ENCODE measurements at places on chromosomes 2 and 18.

GRCh38 chr2:200631287-200631686 is 45.5 kb downstream of the AOX1 start:
- no peak for DNase-seq

DNA sequence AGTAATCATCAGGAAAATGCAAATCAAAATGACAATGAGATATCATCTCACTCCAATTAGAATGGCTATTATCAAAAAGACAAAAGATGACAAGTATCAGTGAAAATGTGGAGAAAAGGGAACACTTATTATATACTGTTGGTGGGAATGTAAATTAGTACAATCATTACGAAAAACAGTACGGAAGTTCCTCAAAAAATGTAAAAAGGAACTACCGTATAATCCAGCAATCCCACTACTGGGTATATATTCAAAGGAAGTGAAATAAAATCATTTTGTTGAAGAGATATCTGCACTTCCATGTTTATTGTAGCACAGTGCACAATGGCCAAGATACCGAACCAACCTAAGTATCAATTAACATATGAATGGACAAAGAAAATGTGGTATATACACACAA is 52.4 kb upstream of the TEX51 start:
- no peak for DNase-seq

GRCh38 chr2:106358081-106358480 is 110.1 kb downstream of the RGPD3 start:
- no peak for DNase-seq

GRCh38 chr18:68916734-68917133 is 118.9 kb downstream of the CCDC102B start:
- no peak for DNase-seq

- no peak for DNase-seq
Measured at GRCh38 chr2:105786231-105787230, 41.8 kb downstream of the NCK2 start.

DNA sequence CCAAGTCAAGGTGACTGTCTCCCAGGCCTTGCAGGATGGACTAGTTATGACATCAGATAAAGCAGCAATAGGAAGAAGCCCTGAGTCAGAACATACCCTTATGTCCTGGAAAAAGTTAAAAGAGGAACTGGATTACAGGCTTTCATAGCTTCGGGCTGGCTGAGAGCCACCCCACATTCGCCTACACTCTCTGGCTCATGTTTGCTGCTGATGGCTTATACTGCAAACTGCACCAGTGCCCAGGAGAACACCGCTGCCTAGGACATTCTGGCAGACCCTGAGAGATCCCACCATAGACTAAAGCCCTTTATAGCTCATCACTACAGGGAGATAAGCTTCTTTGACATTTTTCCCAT is 20.3 kb downstream of the SLC8A1 start:
- no peak for DNase-seq

GRCh38 chr18:34691614-34692013 is 18.5 kb upstream of the DTNA start:
- no peak for DNase-seq

- no peak for DNase-seq
Measured at GRCh38 chr2:23828986-23829385, 97.9 kb downstream of the ATAD2B start.

GRCh38 chr2:126717928-126718327 is 62.0 kb downstream of the GYPC start:
- no peak for DNase-seq

- DNase-seq, result no peak
Measured at GRCh38 chr2:104033399-104033798, 820.5 kb upstream of the POU3F3 start.

- peak; percentile 66 for DNase-seq
Measured at GRCh38 chr2:28621172-28622100, 125.6 kb downstream of the PLB1 start.

- no peak for DNase-seq
Measured at GRCh38 chr18:74768096-74768495, 170.4 kb downstream of the ZNF407 start.

GRCh38 chr2:148875387-148876051 is 492 bp downstream of the KIF5C start:
- no peak for DNase-seq

- DNase-seq, result no peak
Measured at GRCh38 chr2:37080689-37081088, 3.5 kb downstream of the HEATR5B start.

GRCh38 chr2:219545943-219546352 is 2.1 kb downstream of the TMEM198 start:
- no peak for DNase-seq

DNA sequence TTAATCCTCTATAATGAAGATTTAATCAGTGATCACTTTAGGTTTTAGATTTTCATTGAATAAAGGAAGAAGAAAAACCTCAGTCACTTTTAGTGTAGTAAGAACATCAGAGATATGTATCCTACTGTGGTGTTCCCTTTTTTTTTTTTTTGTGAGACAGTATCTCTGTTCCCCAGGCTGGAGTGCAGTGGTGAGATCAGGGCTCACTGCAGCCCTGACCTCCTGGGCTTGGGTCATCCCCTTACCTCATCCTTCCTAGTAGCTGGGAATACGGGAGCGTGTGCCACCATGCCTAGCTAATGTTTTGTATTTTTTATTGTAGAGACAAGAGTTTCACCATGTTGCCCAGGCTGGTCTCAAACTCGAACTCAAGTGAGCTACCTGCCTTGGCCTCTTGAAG is 5.1 kb downstream of the SLC39A10 start:
- DNase-seq, result no peak

Measured in HuH-7.5 (cell line).